Coronary artery (tissue), 2 donors: ENCODE measurements at places on chromosomes 6 and 20.
A peak's percentile ranks its signal among the peaks of the same experiment; 100 is the strongest.

- no peak for DNase-seq
Observed at GRCh38 chr20:33299111-33299603, 16.1 kb downstream of the BPIFB1 start.

DNA sequence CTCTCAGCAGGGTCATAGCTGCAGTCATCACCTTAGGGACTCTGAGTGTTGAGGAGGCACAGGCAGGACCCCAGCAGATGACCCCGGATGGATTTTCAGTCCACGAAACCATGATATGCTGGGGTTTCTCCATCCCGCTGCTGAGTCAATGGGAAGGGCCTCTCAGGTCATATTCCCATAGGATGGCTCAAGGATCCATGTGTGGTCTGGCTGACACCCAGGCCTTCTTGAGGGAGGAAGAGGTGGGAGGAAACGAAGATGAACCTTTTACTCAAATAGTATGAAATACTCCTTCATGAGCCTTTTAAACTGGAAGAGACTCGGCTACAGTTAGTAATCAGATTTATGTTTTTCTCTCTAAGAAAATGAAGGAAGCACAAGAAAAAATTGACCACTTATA is 10.3 kb upstream of the RALY start:
- no peak for DNase-seq

- DNase-seq: no peak
Observed at GRCh38 chr6:158737710-158738615, 81.2 kb downstream of the EZR start.

GRCh38 chr6:6593867-6594468 is 5.4 kb downstream of the LY86 start:
- no peak for DNase-seq

GRCh38 chr6:101286146-101286545 is 107.4 kb upstream of the GRIK2 start:
- no peak for DNase-seq

DNA sequence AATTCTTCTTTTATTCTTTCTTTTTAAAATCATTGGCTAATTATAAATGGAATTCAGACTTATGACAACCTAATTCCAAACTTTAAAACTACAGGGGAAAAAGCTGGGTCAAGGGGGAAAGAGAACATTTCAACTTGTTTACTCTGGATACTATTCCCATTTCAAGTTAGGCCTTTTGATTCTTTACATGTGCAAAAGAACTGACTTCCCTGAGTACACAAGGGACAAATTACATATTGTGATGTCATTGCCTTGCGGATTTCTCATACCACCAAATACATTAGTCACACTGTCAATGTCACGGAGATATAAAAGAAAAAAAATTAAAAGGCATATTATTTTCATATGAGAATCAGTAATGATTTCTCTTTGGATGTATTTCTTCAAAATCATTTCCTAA is 96.5 kb upstream of the TBX18 start:
- no peak for DNase-seq

GRCh38 chr6:3617681-3618311 is 133.7 kb downstream of the PXDC1 start:
- DNase-seq: peak; percentile 52

DNA sequence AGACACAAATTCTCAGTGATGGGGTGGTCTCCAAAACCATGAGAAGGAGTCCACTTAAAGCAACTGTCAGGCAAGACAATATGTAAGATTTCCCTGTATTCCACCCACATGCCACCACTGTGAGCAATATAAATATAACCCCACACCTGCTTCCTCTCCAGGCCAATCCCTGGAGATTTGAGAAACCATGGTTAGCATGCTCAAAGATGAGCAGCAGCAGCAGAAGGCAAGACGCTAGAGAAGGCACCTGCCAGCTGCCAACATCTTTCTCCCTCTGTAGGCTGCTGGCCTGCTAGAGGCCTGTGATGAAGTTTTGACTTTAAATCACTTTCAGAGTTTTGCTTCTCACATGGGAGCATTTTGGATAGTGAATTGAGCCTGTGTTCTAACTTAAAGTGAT is 7.9 kb upstream of the SOD2 start:
- DNase-seq: no peak

DNA sequence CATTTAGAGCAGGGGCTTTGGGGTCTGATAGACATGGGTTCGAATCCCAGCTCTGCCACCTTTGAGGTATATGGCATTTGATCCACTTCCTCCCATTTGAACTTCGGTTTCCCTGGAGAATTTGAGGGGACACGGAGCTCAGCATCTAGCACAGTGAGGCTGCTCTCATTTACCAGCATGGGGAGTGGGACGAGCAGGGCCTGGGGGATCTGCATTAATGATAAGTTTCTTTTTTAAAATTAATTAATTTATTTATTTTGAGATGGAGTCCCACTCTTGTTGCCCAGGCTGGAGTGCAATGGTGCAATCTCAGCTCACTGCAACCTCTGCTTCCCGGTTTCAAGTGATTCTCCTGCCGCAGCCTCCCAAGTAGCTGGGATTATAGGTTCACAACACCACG is 52.6 kb downstream of the VSTM2L start:
- no peak for DNase-seq

- DNase-seq: no peak
Observed at GRCh38 chr6:77318256-77318655, 145.0 kb downstream of the HTR1B start.

DNA sequence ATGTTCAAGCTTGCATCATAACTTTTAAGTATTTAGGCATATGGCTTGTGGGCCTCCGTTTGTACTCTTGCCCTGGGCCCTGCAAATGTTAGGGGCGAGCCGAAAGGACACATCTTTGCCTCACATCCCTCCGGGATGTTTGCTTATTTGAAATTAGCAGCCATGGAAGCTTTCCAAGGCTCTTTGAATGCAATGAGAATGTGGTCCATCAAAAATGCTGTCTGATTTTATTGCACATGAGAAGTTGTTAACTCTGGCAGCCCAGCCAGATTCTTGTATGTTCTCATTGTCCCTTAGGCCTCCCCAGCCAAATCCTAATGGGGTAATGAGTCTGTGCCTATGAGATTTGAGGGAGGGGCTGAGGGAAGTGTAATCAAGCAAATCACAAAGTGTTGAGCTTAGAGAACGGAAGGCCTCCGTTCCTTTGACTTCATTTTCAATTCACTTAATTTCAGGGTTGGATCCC is 261.2 kb upstream of the MARCKS start:
- DNase-seq: no peak

GRCh38 chr6:159665868-159666635 is 27.0 kb downstream of the SOD2 start:
- DNase-seq: no peak

DNA sequence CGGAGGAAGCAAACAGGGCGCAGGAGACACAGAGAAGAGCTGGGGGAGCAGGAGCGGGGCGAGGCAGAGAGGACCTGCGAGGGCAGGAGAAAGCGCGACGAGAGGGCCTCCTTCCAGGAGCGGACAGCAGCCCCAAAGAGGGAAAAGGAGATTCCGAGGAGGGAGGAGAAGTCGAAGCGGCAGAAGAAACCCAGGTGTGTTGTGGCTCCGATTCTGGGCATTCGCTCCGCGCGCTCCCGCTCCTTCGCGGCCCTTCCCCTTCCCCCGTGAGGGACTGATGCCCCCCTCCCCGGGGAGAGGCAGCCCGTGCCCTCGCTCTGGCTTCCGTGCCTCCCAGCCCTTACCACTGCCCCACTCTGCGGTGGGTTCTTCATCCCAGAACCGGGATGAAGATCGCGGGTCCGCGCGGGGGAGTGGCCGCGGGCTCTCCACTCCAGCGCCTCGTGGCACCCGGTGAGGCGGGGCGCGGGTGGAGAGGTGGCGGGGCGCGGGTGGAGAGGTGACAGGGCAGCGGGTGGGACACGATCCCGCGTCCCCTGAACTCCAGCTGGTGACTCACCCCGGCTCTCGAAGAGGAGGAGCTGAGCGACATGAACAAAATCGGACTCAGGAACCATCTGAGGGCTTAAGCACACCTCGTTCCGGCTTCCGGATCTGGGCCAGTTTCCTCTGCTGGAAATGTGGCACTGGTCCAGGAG is 22.4 kb downstream of the TMC2 start:
- no peak for DNase-seq

DNA sequence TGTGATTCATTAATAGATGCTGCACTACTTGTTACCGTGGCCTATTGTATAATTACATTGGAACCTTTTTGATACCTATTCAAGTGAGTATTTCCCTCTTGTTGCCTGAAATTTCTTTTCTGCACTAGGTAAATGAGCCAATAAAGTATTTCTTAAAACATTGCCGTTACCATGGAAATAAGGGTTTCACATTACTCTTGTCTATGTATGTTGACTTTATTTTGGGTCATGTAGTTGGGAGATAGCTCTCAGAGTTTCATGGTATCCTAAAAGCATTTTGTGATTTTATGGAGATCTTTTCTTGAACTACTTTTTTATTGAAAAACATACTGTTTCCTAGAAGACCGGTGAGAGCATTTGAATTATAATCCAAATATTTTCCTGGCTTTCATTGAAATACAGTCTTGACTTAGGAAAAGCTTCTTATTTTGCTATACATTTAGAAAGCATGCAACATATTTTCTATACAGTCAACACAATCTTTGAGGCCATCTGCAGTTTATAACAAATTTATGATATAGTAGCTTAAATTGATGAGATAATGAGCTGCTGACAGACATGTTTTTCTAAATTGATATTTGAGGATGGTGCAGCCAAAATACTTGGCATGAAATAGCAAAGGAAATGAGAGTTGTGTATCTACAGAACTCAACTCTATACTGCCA is 650.4 kb downstream of the RFPL4B start:
- no peak for DNase-seq

DNA sequence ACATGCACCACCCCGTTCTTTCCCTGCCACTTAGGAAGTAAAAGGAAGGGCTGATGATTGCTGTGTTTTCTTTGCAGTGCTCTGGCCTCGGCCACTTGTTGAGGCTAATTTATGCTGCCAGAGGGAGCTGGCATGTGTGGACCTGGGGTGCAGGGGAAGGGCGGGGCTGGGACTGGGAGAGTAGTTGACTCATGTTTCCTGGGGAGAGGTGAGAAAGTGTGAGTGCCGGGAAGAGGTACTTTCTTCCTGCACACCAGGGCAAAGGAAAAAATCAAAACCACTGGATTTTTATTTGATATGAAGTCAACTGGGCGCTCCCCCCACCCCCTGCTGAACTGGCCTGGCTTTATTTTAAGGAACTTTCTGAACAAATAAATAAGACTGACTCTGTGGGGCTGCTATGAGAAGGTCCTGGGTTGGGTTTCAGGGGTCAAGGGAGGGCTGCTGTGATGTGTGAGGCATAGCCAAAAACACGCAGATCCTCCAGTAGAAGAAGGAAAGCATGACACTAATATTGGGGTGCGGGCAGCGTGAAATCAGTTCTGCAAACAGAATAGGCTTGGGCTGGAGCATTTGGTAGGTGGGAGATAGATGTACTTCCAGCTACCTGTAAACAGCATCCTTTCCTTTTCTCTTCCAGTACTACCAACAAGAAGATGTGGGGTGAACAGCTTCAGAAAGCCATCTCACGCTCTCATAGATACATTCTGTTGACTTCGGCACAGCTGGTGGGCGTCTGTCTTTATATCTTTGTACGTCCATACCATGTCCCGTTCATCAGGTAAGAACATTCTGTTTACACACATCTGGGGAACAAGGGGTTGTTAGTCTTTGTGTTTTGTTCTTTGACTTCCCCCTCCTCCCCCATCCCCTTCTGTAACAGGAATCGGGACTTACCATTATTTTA is 87.5 kb downstream of the SYNJ2 start:
- peak; percentile 76 for DNase-seq
